Stimulated activated effector memory CD8-positive, alpha-beta T cell treated with anti-CD3 and anti-CD28 coated beads, Interleukin-12 subunit alpha, Interleukin-12 subunit beta, amount 100 ng/mL, for 72 hours (primary cell): ENCODE measurements at places on chromosomes 5 and 9.
A peak's percentile ranks its signal among the peaks of the same experiment; 100 is the strongest.

GRCh38 chr5:94175912-94176311 is 434.5 kb upstream of the POU5F2 start:
- no peak for DNase-seq

DNA sequence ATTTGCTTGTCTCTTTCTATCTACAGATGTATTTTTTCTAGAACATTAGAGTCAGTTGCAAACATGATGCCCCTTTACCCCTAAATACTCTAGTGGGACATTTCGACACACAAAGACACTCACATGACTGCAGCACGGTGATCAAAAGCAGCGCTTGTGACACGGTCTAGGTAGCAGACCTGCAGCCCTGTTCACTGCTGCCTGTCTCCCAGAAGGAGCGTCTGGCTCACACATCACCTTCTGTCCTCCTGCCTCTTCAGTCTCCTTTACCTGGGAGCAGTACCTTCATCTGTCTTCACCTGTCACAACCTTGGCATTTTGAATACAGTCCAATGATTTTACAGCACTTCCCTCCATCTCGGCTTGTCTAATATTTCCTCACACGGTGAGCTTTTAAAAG is 51.9 kb upstream of the SH3PXD2B start:
- DNase-seq, result peak; percentile 7

GRCh38 chr9:127557998-127558546 is 54.0 kb upstream of the STXBP1 start:
- no peak for DNase-seq

- no peak for DNase-seq
Measured at GRCh38 chr5:151285683-151286082, 17.9 kb downstream of the SLC36A3 start.

DNA sequence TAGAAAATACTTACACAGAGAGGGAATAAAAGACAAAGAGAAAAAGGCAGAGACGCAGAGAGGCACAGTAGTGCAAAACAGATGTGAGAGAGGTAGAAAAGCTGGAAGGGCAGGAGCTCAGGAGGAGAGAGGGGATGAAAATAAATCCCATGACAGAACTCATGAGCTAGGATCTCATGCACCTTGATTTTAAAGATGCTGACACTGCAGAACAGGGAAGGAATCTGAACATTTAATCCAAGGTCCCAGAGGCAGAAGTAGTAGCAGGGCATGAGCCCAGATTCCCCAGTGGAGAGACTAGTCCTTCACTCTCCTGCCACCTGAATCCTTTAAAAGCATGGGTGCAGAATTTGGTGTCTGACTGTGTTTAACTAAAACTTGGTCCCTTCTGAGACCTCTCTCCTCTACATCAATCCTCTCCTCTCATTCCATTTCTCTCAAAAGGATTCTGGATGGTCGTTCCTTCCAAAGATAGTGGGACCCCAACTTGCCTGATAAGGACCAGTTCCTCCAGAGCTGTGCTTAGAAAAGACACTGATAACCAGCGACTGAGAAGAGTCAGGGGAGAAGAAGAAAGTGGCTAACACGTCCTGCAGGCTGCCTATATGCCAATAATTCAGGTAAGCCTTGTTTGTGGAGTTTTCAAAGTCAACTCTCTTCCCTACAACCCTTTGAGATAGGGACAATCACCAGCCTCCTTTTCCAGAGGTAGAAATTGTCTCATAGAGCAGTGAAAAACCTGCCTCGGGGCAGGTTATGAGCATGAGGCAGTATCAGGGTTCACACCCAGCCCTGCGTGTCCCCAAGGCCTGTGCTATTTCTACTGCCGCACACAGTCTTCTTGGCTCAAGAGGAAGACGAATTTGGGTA is 203.2 kb upstream of the TRIM32 start:
- DNase-seq, result no peak

- DNase-seq, result no peak
Measured at GRCh38 chr5:73630765-73631164, 4.8 kb downstream of the ARHGEF28 start.

DNA sequence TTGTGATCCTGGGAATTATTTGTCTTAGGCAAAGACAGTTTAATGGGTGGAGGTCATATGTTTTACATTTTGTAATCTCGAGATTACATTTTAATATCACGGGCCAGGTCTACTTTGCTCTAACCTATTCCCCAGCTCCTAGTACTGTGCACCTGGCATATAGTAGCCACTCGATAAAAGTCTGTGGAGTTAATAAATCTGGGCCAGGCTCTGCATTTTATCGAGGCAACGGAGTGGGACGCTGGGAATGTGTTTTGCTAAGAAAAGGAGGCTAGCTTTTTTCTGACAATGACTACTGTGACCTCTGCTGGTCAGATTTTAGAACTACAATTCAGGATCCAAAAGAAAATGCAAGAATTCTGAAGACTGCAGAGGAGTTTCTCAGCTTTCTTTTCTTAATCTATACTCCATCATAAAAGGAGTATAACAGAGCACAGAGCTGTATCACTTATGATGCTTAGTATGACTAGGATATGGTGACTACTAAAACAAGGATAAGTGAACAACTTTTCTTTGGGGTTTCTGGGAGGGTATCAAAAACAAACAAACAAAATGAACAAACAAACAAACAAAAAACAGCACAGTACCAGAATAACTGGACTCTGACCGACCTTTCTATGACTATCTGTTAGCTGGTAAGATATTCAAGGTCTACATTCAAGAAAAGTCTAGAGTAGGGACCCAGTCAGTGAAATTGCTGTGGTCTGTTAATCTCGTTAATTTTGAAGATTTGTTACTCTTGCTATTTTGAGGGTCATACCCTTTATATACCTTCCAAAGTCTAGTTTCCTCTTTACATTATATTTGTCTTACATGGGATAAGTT is 46.1 kb upstream of the CER1 start:
- DNase-seq, result no peak

- no peak for DNase-seq
Measured at GRCh38 chr5:51961154-51961562, 577.9 kb downstream of the ISL1 start.

DNA sequence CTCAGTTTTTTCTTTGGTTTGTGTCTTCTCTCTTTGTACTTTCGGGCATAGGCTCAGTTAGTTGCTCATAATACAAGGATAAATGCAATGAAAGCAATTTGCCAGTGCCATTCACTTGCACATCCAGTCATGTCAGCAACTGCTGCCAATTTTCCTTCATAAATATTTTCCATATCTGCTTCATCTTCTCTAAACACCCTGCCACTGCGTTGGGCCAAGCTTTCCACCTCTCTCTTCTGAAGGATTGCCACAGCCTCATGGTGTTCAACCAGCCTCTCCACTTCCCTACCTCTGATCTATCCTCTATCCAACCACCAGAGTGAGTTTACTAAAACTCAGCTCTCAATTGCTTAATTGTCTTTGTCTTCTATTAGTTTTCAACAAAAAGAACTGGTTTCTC is 192.5 kb upstream of the ZNF462 start:
- no peak for DNase-seq

DNA sequence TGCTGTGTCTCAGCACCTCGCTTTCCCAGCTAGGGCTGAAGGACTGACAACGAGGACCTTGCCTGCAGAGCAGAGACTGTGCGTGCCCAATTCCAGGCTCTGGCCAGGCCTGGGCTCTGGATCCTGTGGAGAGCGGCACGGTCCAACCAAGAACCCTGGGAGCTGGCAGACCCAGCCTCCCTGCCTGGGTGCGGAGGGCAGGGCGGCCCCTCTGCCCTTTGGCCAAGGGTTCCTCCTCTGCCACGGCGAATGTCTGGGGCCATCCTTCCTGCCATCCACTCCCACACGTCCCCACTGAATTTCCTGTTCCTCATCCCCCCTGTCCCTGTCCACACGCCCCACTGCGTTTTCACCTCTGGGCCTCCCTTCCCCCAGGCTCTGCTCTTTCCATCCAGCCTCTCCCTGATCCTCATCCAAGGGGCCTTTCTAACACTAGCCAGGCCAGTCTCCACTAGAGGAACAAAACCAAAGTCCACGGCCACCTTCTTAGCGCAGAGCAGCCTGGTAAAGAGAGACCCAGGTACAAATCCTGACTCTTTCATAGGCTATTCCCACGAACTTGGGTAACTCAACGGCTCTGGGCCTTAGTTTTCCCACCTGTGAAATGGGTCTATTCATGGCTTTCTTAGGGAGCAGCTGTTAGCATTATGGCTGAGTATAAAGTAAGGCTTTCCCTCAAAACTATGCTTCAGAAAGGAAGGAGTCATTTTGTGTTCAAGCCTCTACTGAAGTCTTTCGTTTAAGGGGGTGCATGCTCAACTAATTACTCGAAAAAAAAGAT is 95.5 kb upstream of the PHYKPL start:
- DNase-seq, result no peak

DNA sequence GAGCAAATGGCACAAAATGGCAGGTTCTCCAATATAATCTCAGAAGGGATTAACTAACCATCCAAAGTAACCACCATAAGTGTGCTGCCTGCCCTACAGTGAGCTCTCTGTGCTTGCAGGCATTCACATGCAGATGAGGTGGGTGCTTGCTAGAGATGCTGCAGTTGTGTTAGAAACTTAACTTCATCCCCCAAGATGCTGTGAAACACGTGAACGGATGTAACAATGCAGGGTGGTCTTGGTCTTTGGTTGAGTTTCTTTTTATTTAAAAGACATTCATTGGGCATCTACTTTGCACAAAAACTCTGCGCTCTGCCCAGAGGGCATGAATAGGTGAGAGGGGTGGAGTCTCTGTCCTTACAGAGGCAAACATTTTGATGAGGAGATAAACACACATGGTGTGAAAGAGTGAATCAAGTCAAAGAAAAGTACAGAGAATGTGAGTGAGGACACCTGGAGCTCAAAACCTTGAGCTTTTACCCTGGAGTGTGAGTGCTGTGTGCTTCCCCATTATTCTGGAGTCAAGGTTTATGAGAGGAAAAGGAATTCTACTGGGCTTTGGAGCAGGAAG is 143.9 kb upstream of the DAP start:
- DNase-seq, result no peak

GRCh38 chr5:107917983-107918382 is 247.2 kb upstream of the EFNA5 start:
- no peak for DNase-seq

DNA sequence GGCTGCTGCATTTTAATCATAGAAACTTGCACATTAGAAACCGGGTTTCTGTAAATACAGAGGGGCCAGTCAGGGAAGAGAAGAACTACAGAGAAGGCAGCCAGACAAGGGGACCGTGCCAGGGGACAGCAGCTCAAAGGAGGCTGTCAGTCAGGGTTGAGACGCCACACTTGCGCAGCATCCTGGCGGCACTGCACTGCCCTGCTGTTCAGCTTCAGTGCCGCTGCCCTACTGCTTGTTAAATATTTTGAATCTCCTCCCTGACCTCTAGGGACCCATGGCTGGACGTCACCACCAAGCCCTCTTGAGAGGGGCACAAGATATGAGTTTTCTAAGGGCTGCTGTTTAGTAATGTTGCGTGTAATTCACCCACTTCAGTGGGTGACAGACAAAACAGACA is 43.6 kb upstream of the ZBTB43 start:
- no peak for DNase-seq

GRCh38 chr9:106906129-106906528 is 43.2 kb downstream of the ZNF462 start:
- no peak for DNase-seq

- DNase-seq, result no peak
Measured at GRCh38 chr9:130414910-130415746, 29.6 kb upstream of the ASS1 start.

GRCh38 chr5:115084246-115084793 is 85.4 kb downstream of the TRIM36 start:
- DNase-seq, result no peak

- DNase-seq, result peak; percentile 56
Measured at GRCh38 chr9:91186632-91187108, 175.0 kb downstream of the AUH start.

DNA sequence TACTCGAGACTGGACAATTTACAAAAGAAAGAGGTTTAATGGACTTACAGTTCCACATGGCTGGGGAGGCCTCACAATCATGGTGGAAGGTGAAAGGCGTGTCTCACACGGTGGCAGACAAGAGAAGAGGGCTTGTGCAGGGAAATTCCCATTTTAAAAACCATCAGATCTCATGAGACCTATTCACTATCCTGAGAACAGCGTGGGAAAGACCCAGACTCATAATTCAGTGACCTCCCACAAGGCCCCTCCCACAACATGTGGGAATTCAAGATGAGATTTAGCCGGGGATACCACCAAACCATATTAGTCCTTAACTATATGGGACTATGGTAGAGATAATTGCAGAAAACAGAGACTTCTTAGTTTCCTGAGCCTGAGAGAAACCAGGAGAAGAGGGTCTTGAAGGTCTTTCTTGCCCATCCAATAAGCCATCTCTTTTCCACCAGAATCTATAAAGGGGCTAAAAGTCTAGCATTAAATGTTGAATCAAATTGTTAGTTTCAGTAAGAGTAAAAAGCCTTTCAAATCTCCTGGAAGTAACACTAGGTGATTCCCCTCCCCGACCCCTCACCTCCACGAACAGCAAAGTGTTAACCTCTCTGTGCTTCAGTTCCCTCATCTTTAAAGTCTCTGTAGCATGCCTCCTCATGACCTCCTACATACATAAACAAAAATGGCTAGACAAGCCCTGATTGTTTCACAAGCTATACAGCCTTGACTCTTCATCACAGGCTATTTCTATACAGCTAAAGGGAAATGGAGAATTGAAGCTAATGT is 259.1 kb downstream of the TMEM167A start:
- no peak for DNase-seq

DNA sequence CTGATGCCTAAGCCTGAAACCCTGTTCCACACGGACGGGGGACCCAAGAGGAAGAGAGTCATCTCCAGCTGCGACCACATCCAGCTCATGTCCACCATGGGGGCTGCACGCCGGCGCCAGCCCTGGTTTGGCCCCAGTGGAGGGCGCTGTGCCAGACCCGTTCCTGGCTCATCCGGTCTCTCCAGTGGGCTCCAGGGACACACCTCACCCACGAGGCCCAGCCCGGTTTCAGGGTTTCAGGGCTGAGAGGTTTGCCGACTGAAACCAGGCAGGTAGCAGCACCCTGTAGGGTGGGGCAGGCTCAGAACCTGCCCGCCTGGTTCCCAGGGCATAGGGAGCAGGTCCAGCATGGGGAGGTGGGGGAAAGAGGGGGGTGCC is 71.4 kb upstream of the STXBP1 start:
- DNase-seq, result no peak

DNA sequence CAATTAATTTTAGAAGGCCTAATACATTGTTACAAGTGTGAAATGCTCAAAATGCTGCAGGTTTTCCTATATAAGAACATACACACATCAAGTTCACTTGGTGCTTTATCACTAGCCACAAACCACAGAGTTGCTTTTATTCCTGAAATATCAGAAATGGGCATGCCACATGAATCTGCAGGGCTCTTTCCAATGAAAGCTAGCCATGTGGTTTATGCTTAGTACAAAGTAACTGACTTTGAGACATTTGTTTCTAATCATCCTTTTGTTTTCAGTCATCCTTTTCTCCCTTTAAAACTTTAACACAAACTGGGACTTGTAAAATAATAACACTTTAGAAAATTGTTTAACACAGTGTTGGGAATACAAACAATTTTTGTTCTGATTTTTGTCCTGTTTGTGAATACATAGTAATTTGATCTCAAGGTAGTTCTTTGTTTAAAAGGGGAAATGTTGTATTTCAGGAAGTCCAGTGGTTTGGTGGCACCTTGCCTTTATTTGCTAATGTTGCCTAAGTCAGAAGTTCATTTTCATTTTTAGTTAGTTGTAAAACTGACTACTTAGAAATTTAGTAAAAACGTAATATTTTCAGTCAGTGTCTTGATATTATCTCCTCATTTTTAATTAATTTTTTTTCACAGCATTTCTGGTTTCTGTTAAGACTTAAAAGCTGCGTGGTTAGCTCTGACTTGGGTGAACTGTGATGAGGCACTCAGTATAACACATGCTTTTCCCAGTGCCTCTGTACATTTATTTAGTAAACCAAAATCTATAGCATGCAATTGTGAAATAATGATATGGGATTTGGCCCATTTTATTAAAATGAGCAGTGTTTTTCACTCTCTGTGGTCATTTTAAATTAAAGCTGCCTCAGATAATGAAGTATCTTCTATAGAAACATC is 18.6 kb downstream of the PRDM6 start:
- no peak for DNase-seq
